ENCODE measurements at places on chromosomes 4 and X. TPM values are rescaled to one million over a fixed set of nuclear protein-coding genes. Genes with fewer than 3 reads are reported as not detected.

DNA sequence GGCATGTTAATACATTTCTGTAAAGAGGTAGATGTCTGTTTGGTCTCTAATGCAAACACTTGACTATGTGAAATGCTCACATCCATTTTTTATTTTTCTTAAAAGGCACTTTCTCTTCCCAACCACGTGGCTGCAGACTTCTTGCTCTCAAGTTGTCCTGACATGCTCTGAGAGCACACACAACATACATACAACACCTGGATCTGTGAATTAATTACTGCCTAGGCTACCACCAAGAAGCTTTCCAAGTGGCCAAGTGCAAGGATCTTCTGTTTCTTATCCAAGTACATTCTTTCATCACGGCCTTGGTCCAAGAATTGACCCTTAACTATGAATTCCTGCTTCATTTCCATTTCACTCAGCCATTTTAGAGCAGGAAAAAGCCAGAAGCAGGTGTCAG, 110.8 kb downstream of the SPRY1 start:
- DNase-seq: no peak

The FAM47A gene
- not detected for total RNA-seq

The LNX1 gene
- total RNA-seq: 6.9 TPM

DNA sequence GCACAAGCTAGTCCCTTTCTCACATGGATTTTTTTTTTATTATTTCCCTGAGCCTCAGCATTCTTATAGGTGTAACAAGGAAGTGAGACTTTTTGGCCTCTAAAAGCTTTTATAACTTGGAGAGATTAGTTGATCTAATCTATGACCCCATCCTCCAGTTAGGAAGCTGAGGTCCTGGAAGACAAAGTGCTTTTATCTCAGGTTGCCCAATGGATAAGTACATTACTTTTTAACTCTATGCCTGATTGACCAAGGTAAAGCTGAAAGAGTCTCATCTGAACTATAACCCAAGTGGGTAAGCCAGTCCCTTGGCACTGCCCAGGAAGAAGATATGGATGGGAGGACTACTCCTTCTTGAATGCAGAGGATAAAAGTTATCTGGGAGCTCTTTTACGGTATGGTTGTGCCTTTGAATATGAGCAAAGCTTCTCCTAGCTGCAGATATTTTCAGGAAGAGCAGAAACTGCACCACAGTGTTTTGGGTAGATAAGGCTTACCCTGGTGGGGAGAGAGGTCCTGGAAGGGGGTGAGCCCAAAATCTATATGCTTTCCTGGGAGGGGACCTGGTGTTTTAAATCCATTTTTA, 40.2 kb downstream of the VSIG4 start:
- no peak for DNase-seq

The NAP1L2 gene
- 1.3 TPM for total RNA-seq

The GAGE2A gene
- not detected for total RNA-seq

The HOPX gene
- 195 TPM for total RNA-seq

Measured in skin of body (tissue), 3 donors.